ENCODE measurements at places on chromosomes 3 and 15.

DNA sequence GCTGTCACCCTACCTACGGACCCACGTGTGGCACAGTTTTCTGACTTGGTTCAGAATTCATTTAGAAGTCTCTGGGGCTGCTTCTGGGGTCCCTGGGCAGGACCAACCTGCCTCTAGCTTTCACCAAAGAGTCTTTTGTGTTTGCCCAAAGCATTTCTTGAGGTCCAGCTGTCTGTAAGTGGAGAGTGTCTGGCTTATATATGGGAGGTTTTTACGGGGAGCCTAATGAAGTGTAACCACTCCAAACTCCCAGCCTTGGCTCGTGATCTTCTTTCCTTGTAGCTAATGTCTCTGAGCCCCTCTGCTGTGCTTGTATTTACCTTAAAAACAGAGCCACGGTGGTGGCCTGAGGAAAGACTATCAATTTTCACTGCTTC is 109.0 kb upstream of the CTDSPL start:
- no peak for DNase-seq

DNA sequence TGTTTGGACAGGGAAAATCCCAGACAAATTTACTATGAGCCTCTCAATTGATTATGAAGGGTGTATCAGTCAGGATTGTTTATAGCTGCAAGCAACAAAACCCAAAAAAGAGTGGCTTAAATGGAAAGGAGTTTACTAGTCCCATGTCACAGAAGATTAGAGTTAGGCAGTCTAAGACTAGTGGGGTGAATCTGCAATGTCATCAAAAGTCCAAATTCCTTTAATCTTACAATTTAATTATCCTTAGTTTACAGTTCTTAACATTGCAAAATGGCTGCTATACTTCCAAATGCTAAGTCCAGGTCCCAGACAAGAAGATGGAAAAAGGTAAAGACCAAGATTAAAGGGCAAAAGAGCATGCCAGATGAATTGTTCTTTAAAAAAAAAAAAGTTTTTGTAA is 143.6 kb downstream of the CD47 start:
- no peak for DNase-seq

- DNase-seq, result no peak
These were observed 242.7 kb downstream of the THSD4 start for GRCh38 chr15:71357967-71358366.

- peak; percentile 42 for DNase-seq
These were observed 92.6 kb upstream of the ZBTB20 start for GRCh38 chr3:115239717-115240116.

DNA sequence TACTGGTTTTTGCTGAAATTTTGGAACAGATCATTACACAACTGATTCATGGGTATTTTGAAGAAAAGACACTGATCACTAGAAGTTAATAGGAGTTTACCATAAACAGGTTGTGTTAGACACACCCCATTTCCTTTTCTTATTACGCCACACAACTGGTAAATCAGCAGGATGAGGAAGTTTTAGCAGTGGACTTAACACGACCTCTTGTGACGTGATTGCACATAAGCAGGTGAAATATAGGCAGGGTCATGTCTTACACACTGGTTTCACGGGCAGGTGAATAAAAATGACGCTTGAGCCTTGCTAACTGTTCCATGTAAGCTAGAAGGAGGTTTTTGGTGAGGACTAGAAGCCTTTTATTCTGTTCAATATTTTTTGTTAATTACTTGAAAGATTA is 27.1 kb upstream of the TPRG1 start:
- DNase-seq, result no peak

- no peak for DNase-seq
These were observed 61.7 kb downstream of the CCNL1 start for GRCh38 chr3:157098121-157098822.

GRCh38 chr3:178117641-178118040 is 418.6 kb upstream of the KCNMB2 start:
- DNase-seq, result no peak

DNA sequence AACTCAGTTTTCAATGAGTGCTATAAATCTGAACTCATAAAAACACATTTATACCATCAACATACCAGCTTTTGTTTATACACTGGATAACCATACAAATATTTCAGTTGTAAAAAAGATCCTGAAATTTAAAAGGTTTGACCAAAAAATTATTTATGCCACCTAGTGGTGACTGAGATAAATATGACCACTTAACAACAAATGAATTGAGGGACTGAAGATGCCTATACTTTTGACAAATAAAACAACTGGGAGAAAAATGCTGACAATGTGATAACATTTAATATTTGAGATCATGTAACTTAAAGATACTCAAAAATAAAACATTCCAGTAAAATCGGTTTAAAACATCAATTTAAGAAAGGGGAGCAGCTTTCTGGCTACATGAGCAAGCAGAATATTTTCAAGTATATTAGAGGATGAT is 30.4 kb downstream of the ATG3 start:
- DNase-seq, result no peak

GRCh38 chr15:98955331-98955730 is 52.3 kb downstream of the PGPEP1L start:
- DNase-seq, result peak; percentile 65

GRCh38 chr15:67405208-67406191 is 115.4 kb upstream of the C15orf61 start:
- no peak for DNase-seq

DNA sequence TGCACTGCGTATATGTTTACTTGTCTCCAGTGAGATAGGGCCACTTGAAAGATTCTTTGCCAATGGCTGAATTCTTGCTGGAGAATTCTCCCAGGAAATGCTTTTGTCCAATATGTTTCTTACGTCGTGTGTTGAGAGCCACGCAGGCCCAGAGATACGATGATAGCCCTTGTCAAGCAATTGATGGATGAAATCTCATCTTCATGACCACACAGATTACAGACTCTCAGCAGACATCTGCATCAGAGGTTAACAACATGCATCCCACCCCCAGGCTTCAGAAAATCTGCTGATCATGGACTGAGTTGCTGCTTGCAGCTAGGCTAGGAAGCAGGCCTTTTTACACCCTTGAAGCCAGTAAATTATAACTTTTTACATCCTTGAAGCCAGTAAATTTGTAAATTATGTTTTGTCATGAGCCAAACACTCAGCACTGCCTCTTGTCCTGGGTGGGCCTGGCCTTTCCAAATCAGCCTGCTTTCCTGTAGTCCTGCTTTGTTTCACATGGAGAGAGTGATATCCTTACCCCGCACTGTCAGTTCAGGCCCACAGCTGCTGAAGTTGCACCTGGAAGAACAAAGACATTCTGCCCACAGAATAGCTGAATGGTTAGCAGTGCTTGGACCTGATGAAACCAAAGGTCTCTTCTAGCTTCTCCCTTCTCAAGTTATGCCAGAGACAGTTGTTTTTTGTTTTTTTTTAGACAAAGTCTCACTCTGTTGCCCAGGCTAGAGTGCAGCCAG is 84.4 kb downstream of the GPR156 start:
- DNase-seq, result no peak

- DNase-seq, result no peak
These were observed 9.8 kb upstream of the RPSA start for GRCh38 chr3:39396690-39397089.

DNA sequence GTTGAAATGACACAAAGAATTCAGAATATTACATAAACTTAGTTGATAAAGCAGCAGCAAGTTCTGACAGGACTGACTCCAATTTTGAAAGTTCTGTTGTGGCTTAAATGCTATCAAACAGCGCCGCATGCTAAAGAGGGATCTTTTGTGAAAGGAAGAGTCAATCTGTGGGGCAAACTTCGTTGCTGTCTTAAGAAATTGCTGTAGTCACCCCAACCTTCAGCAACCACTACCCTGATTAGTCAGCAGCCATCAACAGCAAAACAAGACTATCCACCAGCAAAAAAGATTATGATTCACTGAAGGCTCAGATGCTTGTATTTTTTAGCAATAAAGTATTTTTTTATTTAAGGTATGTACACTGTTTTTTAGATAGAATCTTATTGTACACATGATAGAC is 14.2 kb downstream of the CRBN start:
- no peak for DNase-seq

- no peak for DNase-seq
These were observed 52.3 kb upstream of the UTS2B start for GRCh38 chr3:191382661-191383060.

DNA sequence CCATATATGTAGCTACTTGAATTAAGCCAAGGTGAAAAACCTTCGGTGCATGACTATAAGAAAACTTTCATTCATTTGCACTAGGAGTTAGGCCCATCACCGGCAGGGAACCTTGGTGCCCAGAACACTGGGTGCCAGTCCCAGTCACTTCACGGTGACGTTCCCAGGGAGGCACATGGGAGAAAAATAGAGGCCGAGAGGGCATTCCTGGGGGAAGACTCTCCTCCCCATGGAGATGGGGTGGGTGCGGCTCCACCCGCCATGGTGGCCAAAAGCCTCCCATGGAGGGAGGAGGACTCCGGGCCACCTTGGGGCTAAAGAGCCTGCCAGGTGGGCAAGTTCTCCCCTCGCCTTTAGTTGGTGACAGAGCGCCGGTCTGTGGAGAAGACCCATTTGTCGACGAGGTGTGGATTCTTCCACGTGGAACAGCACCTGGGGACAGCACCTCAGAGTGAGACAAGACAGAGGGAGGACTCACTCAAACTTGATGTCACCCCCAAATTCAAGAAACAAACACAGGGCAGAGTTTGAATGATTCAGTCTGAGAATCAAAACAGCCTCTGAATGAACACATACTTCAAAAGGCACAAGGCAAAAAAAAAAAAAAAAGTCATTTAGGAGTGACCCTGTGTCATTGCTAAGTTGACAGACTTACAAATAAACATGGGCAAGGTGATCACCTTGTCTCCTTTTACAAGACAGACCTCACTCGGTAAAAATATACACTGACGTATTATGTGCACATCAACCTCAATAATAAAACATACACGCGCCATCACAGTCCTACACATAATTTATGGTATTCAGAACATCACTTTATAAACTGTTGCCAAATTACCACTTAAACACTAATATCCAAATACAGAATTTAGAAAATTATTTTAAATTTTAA is 38.6 kb downstream of the ZXDC start:
- no peak for DNase-seq

DNA sequence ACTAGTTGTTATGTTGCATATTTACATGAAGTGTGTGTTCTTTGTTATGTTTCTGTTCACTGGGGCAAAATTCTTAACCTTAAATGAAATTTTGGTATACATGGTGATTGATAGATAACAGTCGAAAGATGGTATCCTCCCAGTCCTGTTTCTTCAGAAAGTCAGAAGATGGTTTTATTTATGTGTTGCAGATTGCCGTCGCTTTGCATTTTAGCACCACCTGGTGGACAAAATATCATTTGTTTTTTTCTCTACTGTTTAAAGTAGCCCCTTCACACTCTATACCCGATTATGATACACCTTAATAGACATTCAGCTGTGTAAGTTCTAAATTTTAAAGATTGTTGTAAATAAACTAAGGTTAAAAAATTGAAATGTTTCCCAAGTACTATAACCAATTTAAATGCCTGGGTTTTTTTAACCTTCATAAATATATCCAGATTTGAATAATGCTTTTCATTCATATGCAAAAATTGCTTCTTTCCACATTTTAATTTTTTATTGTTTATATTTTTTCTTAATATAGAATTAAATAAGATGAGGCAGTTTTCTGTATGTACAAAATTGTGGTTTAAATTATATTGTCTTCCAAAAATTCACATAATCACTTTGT is 152.2 kb downstream of the ALCAM start:
- no peak for DNase-seq

DNA sequence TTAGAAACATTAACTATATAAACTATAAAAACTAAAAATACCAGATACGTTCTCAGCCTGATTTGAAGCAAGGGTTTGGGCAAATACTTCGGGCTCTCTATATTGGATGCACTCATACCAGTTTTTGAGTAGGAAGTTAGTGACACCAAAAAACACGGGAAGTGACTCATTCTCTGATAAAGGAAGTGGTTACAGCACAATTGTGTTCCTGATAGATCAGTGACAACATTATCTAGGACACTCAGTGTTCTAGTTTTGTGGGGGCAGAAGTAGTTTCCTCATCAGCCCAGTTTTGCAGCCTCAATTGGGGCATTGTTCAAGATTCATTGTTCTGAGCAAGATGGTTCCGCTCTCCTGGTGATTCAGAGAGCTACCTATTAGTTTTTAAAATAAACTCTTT is 469.6 kb upstream of the DPPA4 start:
- DNase-seq, result no peak

DNA sequence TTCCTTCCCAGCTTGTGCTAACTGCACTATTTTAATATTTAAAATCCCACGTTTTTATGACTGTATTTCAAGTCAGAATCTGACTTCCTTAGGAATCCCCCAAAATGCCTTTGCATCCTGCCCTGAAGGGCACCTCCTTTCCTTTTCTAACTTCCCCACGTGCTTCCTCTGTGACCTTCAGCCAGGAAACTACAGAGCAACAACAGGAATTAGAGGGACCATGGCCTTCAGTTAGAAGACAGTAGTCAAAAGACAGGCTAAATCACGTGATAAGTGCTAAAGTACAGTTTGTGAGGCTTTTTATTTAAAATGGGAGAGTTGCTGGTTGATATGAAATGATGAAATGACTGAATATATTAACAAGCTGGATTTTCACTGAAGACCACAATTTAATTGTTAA is 11.8 kb upstream of the ABHD10 start:
- no peak for DNase-seq

- no peak for DNase-seq
These were observed 12.8 kb downstream of the C15orf39 start for GRCh38 chr15:75214293-75215096.

DNA sequence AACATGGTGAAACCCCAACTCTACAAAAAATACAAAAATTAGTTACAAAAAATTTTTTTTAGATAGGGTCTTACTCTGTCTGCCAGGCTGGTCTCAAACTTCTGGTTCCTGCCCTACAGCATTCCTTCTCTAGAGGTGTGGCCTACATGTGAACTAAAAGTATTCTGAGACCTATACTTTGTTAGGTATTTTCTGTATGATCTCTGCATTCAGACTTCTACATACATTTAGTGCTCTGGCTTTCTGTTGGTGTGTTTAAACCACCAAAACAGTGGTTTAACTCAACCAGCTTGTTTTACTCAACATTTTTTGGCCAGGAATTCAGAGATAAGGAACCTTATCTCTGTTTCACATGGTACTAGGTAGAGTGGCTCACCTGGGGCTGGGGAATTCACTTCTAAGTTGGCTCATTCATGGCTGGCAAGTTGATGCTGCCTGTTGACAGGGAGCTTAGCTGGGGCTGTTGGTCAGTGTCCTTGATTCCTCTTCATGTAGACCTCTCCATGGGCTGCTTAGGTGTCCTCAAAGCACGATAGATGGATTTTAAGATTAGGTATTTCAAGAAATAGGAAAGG is 41.4 kb upstream of the BSN start:
- no peak for DNase-seq

- DNase-seq, result no peak
These were observed 553.1 kb upstream of the BCHE start for GRCh38 chr3:166390303-166390702.

Data from ureter (tissue), 1 donor.